Cardiac ventricle fibroblast (primary cell): ENCODE measurements at places on chromosomes 6 and 20. TPM values are rescaled to one million over a fixed set of nuclear protein-coding genes. Genes with fewer than 3 reads are reported as not detected.

CST2 gene
- total RNA-seq: not detected in 2 replicates

OR2B6 gene
- total RNA-seq: not detected in 2 replicates

CUTA gene
- total RNA-seq: 124 and 165 TPM in 2 replicates

DPPA5 gene
- not detected in 2 replicates for total RNA-seq

GSS gene
- total RNA-seq: 38.3 and 38.8 TPM in 2 replicates

OR2H1 gene
- not detected in 2 replicates for total RNA-seq

FAM229B gene
- total RNA-seq: 20.6 and 22.4 TPM in 2 replicates

SIRPB1 gene
- 1.5 and 1.7 TPM in 2 replicates for total RNA-seq

MAP7 gene
- 0.10 and 0.12 TPM in 2 replicates for total RNA-seq

SMOC2 gene
- total RNA-seq: 1.5 and 2.9 TPM in 2 replicates

IMPG1 gene
- not detected in 2 replicates for total RNA-seq

LINC00237 gene
- total RNA-seq: not detected in 2 replicates

BPIFA1 gene
- not detected in 2 replicates for total RNA-seq

KIFC1 gene
- total RNA-seq: 1.3 and 5.0 TPM in 2 replicates
